T-helper 1 cell (primary cell): ENCODE measurements at places on chromosomes 12 and 14.

DNA sequence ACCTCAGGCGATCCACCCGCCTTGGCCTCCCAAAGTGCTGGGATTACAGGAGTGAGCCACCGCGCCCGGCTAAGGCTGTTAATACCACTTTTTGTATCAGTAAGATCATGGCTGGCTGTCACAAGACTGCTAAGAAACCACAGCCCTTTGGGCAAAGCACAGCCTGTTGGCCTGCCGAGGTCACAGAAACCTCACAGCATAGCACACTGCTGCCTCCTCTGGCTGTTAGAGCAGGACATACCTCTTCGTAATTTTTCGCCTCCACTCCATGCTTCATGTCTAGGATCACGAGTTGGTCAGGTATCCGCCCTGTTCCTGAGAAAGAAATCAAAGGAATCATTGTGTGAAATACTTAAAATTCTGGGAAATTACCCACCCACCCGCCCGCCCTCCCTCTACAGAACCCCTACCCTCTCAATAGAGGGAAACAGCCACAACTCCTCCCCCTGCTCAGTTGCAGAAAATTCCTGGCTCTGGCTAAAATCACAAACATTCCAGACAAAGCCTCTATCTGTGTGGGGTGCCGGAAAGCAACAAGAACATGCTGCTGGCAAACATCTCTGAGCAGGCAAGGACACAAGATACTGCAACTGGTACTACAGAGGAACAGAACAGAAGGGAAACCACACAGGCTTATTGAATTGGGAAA is 20.7 kb upstream of the NEK9 start:
- no peak for DNase-seq

DNA sequence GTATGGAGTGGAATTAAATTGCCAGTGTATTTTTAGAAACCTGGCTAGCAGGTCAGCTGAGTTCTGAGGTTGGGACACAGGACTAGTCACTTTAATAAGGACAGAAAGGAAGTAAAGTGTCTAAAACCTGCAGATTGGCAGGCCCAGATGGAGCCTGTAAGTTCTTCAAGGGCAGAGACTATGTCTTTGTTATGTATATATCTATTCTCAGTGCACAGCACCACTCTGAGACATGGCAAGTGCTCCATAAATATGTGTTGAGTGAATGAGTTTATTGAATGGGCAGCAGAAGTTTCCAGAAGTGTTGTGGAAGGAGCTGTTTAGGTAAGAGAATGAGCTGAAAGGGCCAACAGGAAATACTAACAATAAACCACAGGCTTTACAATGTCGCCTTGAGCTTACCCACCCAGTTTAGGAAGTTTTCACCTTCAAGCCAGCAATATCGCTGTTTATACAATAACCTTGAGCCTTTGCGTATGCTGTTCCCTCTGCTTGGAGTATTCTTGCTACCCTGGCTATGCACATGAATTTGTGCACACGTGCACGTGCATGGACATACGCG is 109.5 kb upstream of the TMPO start:
- DNase-seq, result no peak

- no peak for DNase-seq
These were observed 69.5 kb downstream of the STON2 start for GRCh38 chr14:81330619-81331122.

DNA sequence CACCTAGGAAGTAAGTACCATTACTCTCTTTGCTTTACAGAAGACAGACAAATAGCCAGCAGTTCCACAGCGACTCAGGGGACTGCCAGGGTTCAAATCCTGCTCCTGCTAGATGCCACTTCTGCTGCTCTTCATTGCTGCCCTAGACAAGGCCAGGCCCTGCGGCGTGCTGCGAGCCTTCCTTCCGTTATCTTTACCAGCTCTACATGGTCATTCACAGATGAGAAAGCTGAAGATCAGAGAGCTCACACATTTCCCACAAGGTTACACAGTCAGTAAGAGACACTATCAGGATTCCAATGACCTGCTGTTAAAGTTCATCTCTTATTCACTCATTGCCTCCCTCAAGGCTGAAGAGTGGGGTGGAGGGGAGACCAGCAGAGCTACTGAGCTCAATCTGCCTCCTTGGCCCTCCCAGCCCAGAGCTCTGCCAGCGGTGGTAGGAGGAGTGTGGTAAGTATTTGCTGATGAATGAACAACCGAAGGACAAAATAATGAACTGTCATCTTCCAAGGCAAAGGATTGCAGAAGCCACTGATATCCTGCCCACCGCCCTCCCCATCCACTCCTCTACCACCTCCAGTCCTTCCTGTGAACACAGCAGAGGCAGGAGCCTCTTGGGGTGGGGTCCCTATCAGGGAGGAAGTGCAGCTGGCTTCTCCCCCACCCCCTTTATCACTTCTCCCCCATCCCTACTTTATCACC is 14.6 kb upstream of the HDAC7 start:
- no peak for DNase-seq

DNA sequence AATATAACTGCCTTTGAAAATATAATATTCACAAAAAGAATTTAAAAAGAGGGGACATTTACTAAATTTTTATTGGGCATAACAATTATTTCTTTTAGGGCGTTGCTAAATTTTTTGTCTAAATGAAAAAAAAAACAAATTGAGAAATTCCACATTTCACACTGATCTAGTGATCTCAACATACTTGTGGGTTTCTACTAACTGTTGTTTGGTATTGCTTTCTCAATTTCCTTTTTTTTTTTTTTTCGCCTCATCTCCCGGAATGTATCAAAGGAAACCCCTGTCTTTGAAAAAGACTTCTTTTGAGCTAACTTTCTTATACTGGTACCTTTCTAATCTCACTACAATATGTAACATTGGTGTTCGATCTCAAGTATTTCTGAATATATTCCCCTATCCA is at the start of gene CLEC4D:
CLEC4D (plus strand) TSS at position 248 of the 400 bp plus-strand sequence. CDS start 230 bp downstream, outside the sequence.
- DNase-seq, result no peak

- no peak for DNase-seq
These were observed 133.9 kb upstream of the TSPAN8 start for GRCh38 chr12:71291746-71292145.

DNA sequence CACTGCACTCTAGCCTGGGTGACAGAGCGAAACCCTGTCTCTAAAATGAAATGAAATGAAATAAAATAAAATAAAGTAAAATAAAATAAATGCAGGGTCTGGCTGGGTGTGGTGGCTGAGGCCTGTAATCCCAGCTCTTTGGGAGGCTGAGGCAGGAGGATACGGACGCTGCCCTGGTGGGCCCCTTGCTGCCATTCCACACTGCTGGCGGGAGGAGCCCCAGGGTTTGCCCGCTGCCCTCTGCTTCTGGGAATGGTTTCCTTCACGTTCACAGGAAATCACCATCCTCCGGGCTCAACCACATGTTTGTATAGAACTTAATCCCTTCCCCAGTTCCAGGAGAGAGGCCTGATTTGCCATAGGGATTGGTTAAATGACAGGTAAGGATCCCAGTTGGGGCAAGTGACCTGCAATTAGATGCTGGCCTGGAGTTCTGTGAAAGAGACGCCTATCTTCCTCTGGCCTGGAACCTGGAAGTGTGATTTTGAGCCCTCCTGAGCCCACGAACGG is 29.3 kb downstream of the CALM1 start:
- no peak for DNase-seq

- DNase-seq, result no peak
These were observed 63.5 kb downstream of the CCDC92 start for GRCh38 chr12:123908884-123909725.

GRCh38 chr14:53149668-53150316 is 3.3 kb downstream of the DDHD1 start:
- DNase-seq, result no peak

DNA sequence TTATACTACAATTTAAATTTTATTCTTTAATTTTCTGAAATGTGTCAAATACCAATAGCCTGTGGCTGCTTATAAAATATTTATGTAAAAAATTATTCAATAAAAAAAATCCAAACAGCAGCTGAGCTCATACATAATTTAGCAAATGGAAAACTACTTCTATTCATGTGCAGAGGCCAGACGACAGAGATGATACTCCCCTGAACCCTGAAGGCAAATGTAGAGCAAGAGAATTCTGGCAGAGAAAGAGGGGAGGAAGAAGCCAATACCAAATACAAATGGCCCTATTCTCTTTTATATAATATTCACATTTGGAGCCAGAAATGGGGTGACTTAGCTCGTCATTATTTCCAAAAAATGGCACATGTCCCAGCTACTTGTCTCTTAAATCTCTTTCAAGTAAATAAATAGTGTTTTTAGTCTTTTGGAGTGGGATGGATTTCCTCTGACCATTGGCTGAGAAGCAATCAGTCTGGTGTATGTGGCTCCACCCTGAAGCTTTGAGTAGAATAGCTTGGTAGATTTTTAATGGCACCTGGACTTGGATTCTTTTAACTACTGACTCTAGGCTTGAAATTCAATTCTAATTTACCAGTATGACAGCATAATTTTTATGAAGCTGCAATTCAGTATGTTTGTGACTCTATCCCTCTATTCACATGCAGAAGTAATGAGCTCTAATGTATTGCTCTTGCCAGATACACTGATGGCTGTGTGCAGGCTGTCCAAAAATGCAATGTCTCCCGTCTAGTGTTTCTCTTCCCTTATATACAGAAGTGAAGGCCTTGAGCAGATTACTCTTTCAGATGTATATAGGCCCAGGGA is 113.4 kb upstream of the SCAF11 start:
- DNase-seq, result no peak

GRCh38 chr14:88225721-88226120 is 97.3 kb downstream of the KCNK10 start:
- DNase-seq, result no peak

DNA sequence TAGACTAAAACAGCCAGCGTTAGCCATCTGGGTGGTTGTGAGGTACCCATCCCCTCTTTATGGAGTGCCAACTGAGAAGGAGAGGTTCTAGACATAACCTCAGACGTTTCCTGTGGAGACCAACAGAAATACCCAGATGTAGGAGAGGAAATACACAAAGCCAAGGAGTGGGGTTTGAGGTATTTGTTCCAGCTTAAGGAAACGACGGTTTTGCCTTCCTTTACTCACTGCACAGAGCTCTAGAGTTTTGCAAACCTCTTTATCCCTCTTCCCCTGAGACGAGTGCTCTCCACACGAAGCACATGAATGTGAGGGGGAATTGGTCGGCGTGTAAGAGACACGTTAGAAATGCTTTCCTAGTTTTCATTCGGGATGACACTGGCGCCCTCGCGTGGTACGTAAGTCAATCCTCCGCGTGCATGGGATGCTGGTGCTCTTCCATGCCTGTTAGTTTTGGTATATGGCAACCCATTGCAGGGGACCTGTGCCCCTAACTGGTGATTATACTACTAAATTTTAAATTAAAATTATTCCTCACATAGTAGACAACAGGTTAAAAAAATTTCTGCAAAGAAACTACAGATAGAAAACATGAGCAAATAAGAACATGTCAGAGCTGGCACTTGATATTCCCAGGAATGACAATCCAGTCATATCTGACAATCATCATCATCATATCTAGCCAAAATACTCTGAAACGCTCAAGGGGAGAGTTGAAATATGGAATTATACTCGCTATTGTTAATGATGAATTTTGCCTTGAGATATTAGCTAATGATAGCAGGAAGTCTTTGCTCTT is 121.7 kb downstream of the PPM1H start:
- DNase-seq, result no peak

DNA sequence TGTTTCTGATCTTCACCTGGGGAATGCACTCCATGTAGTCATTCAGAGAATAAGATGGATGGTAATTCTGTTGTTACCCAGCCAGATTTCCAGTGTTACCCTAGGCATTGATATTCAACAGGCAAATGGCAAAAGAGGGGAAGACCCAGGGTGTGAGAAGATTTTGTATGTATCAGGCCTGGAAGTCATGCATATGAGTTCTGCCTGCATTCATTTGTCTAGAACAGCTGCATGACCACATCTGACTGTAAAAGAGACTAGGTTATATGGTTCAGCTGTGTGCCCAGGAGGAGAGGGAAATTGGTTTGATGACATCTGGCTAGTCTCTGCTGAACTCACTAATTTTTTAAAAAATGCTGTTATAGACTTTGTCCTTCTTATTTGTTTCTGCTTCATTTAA is 224.9 kb downstream of the NAV3 start:
- no peak for DNase-seq

DNA sequence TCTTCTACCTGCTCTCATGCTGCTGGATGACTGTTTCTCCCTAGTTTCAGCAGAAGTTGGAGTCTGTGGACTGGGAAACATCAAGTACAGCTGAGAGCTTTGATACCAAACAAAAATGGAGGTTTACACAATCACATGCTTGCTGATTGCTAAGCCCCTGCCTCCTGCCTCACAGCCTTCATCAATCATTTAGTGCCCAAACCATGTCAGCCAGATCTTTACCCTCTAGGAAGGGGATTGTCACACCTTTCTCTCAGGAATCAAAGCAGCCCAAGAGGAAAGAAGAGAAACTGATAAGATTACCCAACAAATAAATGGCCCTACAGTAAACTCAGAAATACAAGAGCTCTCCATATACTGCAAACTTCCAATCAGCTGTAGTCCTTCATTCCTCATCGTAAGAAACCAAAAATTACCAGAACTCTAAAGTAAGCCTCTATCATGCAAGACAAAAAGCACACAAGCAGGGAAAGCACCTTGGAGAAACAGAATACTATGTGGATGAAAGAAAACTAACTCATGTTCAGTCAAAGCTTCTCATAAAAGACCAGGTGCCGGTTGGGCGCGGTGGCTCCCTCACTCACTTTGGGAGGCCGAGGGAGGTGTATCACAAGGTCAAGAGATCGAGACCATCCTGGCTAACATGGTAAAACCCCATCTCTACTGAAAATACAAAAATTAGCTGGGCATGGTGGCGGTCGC is 63.6 kb upstream of the RESF1 start:
- DNase-seq, result no peak
